ENCODE measurements at places on chromosomes 7 and 10.

GRCh38 chr7:35522697-35523096 is 172.2 kb downstream of the HERPUD2 start:
- DNase-seq = no peak

GRCh38 chr7:150425670-150426069 is 24.8 kb upstream of the GIMAP8 start:
- DNase-seq = no peak

GRCh38 chr7:149836434-149836833 is 1.7 kb upstream of the ZNF862 start:
- no peak for DNase-seq

- no peak for DNase-seq
These were observed 30.8 kb downstream of the SH2B2 start for GRCh38 chr7:102317231-102318059.

GRCh38 chr7:115816318-115816974 is 214.1 kb downstream of the TFEC start:
- no peak for DNase-seq

DNA sequence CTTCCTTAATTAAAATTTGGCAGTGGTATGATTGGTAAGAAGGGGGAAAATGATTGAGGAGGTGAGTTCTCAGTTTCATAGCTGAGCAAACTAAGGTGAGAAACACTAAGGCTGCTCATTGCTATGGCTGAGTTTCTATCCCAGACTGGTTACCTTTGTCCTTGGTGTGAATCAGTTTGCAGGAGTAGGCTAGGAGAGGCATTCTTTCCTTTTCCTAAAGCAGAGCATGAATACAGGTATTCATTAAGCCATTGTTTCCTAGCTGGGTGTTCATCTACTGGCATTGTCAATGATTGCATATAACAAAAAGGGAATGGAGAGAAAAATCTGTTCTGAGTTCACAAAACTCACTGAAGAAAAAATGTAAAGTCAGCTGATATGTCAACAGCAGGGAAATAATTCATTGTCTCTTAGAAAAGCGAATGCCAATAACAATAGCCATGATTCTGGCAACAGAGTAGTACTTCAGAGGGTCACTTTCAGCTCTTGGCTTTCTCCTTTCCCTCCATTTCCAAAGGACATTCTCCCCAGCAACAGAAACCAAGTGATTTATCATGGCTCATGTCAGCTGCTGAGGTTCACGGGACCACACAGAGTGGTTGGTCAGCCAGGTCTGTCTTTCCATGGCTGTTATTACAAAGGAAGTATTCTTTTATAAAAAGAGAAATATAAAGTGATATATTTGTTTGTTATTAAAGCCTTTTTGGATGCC is 234.0 kb downstream of the BICC1 start:
- no peak for DNase-seq

GRCh38 chr10:18713077-18713476 is 53.8 kb downstream of the ARL5B start:
- DNase-seq = peak; percentile 80

DNA sequence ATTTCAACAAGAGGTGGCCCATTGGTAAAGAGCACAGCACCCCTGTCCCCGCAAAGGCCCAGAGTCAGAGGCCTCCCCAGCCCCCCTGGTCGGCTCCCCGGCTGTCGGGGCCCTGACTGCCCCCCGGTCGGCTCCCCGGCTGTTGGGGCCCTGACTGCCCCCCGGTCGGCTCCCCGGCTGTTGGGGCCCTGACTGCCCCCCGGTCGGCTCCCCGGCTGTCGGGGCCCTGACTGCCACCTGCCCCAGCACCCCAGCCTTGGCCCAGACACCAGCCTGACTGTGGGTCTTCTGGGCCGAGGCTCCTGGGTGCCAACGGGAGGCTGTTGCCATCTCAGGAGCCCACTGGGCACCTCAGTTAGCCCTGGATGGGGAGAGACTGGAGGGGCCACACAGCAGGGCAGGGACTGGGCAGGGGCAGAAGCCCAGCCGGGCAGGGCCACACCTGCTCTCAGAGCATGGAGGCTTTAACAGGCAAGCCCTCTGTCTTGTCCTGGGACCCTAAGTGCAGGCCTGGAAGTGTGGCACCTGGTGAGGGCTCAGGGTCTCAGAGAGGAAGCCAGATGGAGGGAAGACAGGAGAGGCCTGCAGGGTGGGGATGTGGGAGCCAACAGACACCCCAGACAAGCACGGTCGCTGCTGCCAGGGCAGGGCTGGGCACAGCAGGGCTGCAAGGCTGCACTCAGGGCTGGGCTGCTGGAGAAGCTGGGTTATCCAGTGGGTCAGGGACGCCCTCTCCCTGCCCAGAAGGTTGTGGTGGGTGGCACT is 56.5 kb downstream of the JAKMIP3 start:
- no peak for DNase-seq

DNA sequence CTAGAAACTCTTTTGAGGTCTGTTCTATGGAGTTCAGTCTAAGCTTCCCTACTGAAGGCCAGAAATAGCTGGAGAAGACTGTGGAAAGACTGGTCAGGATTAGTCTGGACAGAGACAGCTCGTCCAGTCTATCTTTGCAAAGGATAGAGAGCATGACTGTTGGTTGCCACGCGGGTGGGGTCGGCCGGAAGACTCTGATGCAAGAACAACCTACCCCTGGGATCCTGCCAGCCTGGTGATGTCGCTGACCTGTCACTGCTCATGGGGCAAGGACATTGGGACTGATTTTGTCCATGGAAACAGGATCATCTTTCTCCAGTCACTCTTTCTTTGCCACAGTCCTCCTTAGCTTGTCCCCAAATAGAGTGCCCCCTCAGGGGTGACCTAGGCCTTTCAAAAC is 337.6 kb upstream of the NPSR1 start:
- DNase-seq = no peak

DNA sequence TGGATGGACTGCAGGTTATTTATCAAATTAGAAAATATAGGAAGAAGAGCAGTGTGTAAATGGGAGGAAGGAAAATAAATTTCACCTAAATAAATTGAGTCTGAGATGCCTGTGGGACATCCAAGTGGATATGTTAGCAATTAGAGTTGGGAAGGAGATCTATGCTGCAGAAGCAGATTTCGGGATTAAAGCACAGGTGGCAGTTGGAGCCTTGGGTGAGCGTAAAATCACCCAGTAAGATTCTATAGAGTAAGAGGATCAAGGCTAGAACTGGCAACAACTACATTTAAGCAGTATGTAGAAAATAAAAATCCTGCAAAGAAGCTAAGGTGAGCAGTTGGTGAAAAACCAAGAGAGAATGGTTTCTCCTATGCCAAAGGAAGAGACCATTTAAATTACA is 8.4 kb downstream of the TRIM4 start:
- DNase-seq = no peak

DNA sequence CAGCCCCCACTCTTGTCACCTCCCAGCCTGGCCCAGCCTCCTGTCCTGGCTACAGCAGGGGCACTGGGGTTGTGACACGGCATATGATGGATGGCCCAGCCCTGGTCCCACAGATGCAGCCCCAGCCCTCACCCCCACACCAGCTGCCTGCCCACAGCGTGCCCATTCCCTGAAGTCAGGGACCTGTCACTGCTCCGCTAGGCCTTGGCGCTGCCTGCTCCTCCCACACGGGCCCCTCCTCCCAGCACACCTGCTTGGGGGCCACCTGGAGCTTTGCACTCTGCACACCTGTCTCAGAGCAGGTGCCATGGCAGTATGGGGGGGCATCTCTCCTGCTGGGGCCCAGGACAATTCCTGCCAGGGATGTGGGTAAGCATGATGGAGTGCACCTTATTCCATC is 3.5 kb downstream of the GCK start:
- no peak for DNase-seq

GRCh38 chr10:31129880-31130405 is 98.3 kb upstream of the ZNF438 start:
- no peak for DNase-seq

GRCh38 chr10:122020226-122020625 is 31.3 kb downstream of the TACC2 start:
- no peak for DNase-seq

GRCh38 chr10:15321431-15322341 is 49.4 kb downstream of the FAM171A1 start:
- DNase-seq = peak; percentile 88

DNA sequence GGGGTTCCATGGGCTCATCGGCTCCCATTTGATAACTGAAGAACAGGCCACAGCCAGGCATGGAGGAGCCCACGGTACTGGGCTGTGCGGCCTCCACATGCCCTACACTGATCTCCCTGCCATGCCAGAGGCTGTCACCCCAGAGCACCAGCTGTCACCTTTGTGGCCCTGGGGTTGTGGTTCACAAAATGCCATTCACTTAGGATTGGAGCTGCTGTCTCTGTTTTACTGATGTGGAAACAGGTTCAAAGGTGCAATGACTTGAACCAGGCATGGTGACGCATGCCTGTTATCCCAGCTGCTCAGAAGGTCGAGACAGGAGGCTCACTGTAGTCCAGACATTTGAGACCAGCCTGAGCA is 4.3 kb upstream of the UPK3B start:
- DNase-seq = no peak
